Esophagus squamous epithelium (tissue), 5 donors: ENCODE measurements at places on chromosomes 11 and 22.

DNA sequence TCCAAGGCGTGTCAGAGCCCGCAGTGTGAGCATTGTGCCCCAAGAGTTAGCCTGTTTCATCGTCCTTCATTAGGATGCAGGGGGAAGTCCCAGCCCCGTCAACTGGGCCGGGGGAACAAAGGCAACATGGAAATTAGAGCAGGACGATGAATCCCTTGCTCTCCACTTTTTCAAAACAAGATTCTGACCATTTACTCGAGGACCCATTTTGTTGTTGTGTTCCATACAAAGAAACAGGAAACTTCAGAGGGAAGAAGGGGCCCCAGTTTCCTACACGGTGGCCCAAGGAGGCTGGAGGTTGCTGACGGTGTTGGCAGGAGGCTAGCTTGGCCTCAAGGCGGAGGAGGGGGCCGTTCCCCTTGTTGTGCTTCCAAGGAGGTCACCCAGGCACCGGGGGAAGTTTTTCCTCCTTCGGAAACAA lies 44.0 kb upstream of the SLC1A2 start:
- DNase-seq, result no peak

- DNase-seq, result no peak
Measured at GRCh38 chr11:10418259-10418949, 36.7 kb upstream of the AMPD3 start.

GRCh38 chr11:108206969-108207682 lies 15.3 kb downstream of the NPAT start:
- no peak for DNase-seq

DNA sequence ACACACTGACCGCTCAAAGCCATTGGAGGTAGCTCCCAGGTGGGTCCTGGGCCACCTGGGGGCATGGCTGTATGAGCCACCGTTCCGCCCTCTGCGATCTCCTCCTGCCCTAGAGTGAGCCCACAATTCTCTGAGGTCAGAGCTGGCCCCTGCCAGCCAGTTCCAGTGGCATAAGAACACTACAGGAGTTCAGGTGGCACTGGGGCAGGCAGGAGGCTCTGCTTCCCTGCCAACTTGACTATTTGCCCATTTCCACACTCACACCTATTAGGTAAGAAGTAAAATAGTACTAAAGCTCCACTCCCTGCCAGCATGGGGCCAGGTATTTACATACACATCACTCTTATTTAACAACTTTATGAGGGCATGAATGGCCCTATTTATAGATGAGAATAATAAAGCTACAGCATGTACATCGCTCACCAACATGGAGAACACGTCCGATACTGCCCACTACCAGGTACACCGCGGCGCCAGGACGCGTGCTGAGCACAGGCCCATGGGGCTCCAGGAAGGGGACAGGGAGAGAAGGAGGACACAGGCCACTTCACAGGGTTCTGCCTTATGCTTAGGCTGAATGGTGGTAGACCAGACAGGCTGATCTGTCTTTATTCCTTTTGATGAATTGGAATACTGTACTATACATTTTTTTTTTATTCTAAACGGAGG lies 26.2 kb downstream of the PISD start:
- no peak for DNase-seq

- DNase-seq, result no peak
Measured at GRCh38 chr22:36368359-36368983, 19.3 kb downstream of the MYH9 start.

DNA sequence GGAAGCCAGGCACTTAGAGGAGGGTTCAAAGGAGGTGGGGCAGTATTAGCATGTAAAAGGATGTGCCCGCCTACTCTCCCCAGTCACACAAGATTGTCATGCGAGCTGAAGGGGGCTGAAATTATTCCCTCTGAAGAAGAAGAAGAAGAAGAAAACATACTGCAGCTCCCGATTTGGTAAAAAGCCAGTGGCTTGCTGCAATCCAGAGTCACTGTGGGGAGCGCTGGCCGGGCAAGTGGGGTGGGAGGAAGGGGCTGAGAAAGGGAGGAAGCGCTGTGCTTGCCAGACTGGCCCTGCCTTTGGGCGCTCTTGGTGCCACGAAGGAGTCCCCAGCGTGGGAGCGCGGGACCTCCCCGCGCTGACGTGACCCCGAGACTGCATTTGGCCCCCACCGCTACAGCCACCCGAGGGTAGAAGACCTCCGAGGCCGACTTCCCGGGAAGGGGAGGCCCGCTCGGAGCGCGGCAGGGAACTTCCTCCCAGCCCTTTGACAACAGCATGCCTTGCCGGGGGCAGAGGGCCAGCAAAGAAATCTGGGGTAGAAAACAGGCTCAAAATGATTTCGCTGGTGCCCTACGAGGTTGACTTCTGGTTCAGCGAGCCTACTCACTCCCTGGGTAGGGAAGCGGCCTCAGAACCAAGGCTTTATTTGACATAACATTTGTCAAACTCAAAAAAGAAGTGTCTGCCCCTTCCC lies 906.3 kb downstream of the DLG2 start:
- DNase-seq, result no peak

DNA sequence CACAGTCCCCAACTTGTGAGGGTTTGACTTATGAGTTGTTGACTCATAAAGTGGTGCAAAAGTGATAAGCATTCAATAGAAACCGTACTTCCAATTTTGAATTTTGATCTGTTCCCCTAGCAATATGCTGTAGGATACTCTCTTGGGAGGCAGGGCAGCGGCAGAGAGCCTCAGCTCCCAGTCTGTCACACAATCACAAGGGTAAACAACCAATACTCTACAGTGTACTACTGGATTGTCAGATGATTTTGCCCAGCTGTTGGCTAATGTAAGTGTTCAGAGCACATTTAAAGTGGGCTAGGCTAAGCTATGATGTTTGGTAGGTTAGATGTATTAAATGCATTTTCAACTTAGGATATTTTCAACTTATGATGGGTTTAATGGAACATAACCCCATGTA lies 13.7 kb upstream of the NXPE2 start:
- no peak for DNase-seq

- no peak for DNase-seq
Measured at GRCh38 chr11:41483956-41484355, 24.5 kb upstream of the LRRC4C start.

- DNase-seq, result no peak
Measured at GRCh38 chr11:36512016-36512415, 1.9 kb upstream of the TRAF6 start.

- no peak for DNase-seq
Measured at GRCh38 chr11:61328351-61328750, 4.6 kb downstream of the DDB1 start.

GRCh38 chr11:68064926-68065325 lies 26.1 kb downstream of the TCIRG1 start:
- no peak for DNase-seq

GRCh38 chr11:124394408-124394807 lies 4.4 kb downstream of the OR8B3 start:
- DNase-seq, result no peak

GRCh38 chr22:33952776-33953175 lies 32.5 kb upstream of the LARGE1 start:
- no peak for DNase-seq

- DNase-seq, result no peak
Measured at GRCh38 chr11:27416568-27417176, 53.7 kb upstream of the CCDC34 start.

- DNase-seq, result no peak
Measured at GRCh38 chr11:121563003-121563402, 110.2 kb upstream of the SORL1-AS1 start.

- no peak for DNase-seq
Measured at GRCh38 chr11:124644426-124645280, 22.0 kb downstream of the TBRG1 start.

- no peak for DNase-seq
Measured at GRCh38 chr11:116984589-116984988, 113.6 kb downstream of the SIK3 start.

DNA sequence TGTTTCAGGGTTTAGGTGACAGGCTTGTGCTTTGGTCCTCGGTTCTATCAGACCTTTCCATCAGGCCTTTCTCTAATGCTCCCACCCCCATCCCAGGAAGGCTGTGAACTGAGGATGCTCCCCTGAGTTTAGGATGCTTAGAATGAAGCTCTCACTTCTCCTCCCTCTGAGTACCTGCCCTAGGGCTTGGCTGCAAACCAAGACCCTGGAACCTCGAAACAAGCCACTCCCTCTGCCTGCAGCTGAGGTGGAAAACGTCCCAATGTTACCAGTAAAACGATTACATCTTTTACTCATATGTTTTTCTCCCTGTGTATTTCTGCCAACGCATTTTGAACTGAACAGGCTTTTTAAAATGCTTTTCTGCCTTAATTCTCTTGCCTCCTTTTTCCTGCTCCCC lies 54.5 kb upstream of the BMAL1 start:
- no peak for DNase-seq

DNA sequence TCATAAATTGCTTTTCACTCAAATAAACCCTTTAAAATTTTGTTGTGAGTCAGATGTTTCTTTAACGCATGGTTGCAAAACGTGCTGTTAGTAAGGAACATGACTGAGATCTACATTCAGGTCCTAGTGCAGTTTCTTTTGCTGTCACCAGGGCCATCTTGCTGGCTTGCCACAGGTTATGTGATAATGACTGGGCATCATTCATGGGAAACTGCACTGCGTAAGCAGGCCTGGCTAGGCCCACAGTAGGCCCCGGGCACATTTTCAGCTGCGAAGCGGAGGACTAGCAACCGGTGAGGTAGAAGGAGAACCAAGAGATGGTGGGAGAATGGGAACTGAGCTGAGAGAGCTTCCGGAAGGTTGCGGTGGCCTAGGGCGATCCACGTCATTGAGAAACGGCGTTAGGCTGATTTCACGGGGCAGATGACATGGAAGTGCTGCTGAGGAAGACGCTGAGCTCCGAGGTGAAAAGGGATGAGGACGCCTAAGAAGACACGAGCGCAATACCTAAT lies 3.2 kb upstream of the KLHDC7B start:
- DNase-seq, result no peak

GRCh38 chr22:41799486-41800347 lies 762 bp upstream of the CCDC134 start:
- no peak for DNase-seq

- no peak for DNase-seq
Measured at GRCh38 chr11:6667733-6668374, 12.2 kb upstream of the DCHS1 start.

GRCh38 chr11:125373426-125374391 lies 122.4 kb downstream of the FEZ1 start:
- no peak for DNase-seq

GRCh38 chr22:48705917-48706605 lies 1121.6 kb downstream of the BRD1 start:
- DNase-seq, result no peak

DNA sequence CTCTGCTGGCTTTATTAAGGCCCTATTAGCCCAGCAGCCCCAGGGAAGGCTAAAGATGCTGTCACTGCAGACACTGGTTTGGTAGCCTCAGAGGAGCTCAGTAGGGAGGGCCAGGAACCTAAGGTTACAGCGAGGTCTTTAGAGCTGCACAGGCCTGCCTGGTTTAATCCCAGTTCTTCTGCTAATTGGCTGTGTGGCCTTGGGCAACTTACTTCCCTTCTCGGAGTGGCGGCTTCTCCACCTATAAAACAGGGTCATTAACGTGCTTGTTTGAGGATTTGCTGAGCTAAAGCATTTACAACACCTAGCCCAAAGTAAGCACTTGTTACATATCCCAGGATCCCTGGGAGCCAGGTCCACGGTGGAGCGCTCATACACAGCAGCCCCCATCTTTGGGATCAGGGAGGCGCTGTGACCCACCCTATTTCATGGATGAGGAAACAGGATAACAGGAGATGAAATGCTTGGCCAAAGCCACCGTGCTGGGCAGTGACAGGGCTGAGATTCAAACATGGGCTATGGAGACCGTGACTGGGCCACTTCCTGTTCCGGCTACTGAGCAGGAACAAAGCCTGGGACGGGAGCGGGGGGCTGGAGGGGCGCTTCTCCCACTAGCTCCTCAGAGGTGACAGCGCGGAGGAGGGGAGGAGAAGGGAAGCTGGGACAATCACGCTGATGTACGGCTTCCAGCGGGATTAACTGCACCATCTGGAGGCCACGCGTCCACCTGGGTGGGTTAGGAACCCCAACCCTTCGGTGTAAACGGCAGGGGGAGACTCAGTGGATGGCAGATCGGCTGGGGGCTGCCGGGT lies 61.5 kb downstream of the IGLL1 start:
- no peak for DNase-seq

DNA sequence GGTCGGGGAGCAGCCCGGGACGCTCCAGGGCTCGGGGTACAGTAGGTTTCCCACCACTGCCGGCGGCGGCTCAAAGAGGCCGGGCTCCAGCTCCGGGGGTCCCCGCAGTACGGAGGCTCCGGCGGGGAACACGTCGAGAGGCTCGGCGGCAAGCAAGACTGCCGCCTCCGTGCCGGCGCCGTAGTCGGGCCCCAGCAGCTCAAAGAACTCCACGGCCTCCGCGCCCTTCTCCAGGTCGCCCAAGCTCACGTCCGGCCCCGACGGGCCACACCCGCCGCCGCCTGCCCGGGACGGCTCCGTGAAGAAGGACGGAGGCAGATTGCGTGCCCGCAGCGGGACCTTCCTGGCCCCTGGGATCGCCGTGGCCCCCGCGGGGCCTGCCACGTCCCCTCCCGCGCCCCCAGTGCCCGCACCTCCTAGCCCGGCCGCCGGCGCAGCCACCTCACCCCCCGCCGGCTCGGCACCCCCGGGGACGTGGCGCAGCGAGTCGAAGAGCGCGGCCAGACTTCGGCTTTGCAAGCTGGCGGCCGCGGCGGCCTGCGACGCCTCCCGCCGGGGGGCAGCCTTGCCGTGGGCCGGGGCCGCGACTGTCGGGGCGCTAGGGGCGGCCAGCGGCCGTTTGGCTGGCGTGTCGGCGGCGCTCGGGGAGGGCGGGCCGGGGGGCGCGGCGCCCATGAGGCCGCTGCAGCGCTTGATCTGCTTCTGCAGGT lies 775 bp downstream of the FAM181B start:
- no peak for DNase-seq

- no peak for DNase-seq
Measured at GRCh38 chr11:93236741-93237675, 39.2 kb upstream of the SLC36A4 start.
